ENCODE measurements at places on chromosomes 3 and 15. TPM values are rescaled to one million over a fixed set of nuclear protein-coding genes. Genes with fewer than 3 reads are reported as not detected.

The ECE2 gene
- not detected for total RNA-seq

The COLQ gene
- 0.61 TPM for total RNA-seq

The FAM81A gene
- total RNA-seq: 0.12 TPM

The SH2D7 gene
- not detected for total RNA-seq

The KCNMB3 gene
- 1.9 TPM for total RNA-seq

The GOLGA6L9 gene
- total RNA-seq: 1.6 TPM

The DAG1 gene
- total RNA-seq: 120 TPM

The GASK1A gene
- total RNA-seq: 1.3 TPM

The EPHA3 gene
- 0.65 TPM for total RNA-seq

The ZSCAN2 gene
- total RNA-seq: 7.8 TPM

The VEPH1 gene
- 17.2 TPM for total RNA-seq

The CFAP92 gene
- not detected for total RNA-seq

The ZXDC gene
- 29.1 TPM for total RNA-seq

The GNAI2 gene
- 387 TPM for total RNA-seq

The ZNF619 gene
- total RNA-seq: 8.9 TPM

The LHFPL4 gene
- total RNA-seq: not detected

The TUSC7 gene
- not detected for total RNA-seq

The ZNF662 gene
- total RNA-seq: 6.7 TPM

The GOLGA8T gene
- total RNA-seq: not detected

The CLDN1 gene
- 0.85 TPM for total RNA-seq

The LRTM1 gene
- total RNA-seq: 0.49 TPM

The DUOXA1 gene
- 0.49 TPM for total RNA-seq

The DHFR2 gene
- total RNA-seq: 5.0 TPM

The CLDN16 gene
- total RNA-seq: not detected
